ENCODE measurements at places on chromosomes 11 and 22.

DNA sequence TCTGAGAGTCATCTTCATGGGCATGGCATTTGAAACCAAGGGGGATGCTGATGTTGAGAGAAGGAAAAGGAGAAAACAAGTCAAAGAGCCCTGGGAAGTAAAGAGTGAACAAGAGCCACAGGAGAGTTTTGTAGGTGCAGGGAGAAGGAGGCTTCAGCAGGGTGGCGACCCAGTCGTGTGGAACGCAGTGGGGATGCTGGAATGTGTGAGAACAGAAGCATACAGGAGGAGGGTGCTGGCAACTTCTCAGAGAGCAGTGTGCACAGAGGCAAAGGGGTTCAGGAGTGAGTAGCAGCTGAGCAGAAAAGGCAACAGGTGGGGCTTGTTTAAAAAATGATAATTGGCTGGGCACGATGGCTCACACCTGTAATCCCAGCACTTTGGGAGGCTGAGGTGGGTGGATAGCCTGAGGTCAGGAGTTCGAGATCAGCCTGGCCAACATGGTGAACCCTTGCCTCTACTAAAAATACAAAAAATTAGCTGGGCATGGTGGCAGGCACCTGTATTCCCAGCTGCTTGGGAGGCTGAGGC lies 75.8 kb upstream of the PLET1 start:
- no peak for DNase-seq

DNA sequence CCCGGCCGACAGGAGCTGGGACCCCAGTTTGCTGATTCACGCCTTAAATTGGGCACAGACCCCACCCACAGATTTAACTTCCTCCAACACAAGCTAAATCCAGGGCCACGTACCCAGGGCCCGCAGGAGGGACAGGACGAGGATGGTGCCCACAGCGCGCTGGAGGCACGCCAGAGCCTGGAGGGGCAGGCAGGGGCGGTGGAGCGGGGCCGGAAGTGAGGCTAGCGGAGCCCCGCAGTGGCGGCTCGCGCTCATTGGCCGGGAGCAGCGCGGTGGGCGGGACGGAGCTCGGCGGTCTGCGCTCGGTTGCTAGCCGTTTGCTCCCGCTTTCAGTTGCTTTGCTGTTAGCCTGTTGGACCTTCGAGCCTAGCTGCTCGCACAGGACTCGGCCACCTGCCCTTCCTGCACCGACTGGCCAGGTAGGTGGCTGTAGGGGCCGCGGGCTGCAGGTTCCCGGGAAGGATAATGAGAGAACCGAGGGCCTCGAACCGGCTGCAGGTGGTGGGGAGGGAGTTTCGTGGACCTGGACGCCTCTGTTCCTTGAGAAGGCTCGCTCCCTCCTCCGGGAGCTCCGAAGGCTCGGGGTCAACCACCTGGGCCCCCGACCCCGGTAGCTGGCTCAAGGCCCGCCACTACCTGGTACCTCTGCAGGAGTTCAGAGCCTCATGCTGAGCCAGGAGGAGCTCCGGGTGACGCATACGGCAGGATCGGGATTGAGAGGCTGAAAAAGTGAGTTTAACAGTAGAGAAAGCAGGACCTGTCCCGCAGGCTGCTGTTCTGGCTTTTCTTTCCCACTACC lies at the start of gene CCDC134:
Gene CCDC134, plus strand, starts transcription at position 332 of the 799 bp plus-strand sequence. CDS start 8,212 bp downstream, outside the sequence.
- DNase-seq = peak; percentile 71

- no peak for DNase-seq
Observed at GRCh38 chr11:73197348-73197747, 20.7 kb upstream of the P2RY2 start.

- DNase-seq = no peak
Observed at GRCh38 chr11:119607726-119608125, 121.3 kb downstream of the NECTIN1 start.

- DNase-seq = no peak
Observed at GRCh38 chr11:60783141-60783484, 2.0 kb upstream of the MS4A10 start.

- no peak for DNase-seq
Observed at GRCh38 chr11:8721609-8722500, 39.3 kb downstream of the RPL27A start.

- DNase-seq = peak; percentile 69
Observed at GRCh38 chr22:31399211-31400022, at the start of gene DRG1. DRG1 (plus strand) TSS chr22:31399604; CDS start chr22:31399684, 80 bp downstream.

DNA sequence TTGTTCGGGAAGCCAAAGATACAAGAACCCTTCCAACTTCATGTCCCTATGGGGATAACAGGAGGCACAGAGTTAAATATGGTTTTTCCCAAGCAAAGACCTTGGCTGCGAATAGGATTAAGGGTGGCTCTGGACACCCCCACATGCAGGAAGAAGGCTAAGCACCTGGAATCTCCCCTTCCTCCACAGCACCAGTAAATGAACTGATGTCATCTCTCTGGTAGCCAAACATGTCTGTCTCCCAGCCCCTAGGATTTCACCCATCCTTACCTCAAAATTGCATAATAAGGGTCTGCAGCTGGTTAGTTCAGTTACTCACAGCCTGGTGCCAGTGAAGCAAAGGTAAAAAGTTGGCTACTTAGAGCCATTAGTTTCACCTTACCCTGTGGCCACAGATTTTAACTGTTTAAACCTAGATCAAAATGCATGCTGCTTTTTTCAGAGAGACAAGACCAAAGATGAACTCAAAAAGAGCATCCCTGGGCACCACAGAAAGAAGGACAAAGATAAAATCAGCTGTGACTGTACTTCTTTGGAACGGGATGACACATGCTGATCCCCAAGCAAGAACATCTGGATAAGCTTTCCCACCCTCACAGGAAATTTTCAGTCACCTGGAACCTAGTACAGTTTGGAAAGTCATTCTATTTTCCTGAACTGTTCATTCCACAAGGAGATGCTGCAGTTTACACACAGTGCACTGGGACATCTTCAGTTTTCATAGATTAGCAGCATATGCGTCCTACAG lies 77.2 kb upstream of the AKIP1 start:
- DNase-seq = no peak

DNA sequence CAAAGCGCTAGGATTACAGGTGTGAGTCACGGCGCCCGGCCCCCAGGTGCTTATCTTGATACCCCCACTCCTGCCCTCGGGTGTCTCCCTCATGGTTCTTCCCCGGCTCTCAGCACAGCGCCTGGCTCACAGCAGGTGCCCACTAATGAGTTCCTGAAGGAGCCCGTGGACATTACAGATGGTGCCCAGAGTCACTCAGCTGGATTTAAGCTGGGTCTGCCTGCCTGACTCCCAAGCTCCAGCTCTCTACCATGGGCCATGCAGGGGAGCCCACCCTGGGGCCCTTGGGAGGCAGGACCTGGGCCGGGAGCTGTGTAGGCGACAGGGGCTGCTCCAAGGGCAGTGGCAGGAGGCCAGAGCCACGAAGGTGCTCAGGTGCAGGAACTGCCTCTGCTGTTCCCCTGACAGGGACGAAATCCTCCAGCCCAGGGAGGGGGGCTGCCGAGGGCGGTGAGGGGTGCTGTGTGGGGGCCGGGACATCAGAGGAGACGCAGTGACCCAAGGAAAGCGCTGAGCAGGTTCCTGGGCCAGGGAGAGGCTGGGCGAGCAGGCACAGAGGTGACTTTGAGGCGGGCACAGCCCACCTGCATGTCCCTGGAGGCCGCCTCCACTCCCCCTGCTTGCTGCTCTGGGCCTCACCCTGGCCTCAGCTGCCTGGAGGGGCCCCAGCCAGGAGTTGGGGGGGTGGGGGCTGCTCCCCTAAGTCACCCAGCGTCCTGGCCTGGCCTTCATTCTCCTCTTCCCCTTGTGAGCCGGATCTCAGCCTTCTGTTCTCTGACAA lies 14.6 kb upstream of the FLRT1 start:
- no peak for DNase-seq

GRCh38 chr11:95067841-95068219 lies 1.1 kb downstream of the SRSF8 start:
- no peak for DNase-seq

GRCh38 chr22:17159504-17159951 lies 451 bp upstream of the HDHD5 start:
- DNase-seq = no peak

GRCh38 chr22:45083659-45084305 lies 74.0 kb upstream of the PHF21B start:
- DNase-seq = no peak

- no peak for DNase-seq
Observed at GRCh38 chr22:16777284-16777924, 47.8 kb downstream of the XKR3 start.

- no peak for DNase-seq
Observed at GRCh38 chr11:125210066-125210465, 45.5 kb downstream of the PKNOX2 start.

- DNase-seq = no peak
Observed at GRCh38 chr11:113675565-113675964, 30.5 kb downstream of the TMPRSS5 start.

- no peak for DNase-seq
Observed at GRCh38 chr11:79160791-79161403, 279.9 kb downstream of the TENM4 start.

- DNase-seq = no peak
Observed at GRCh38 chr11:106477776-106478175, 400.3 kb downstream of the AASDHPPT start.

GRCh38 chr11:47236482-47236881 lies 12.1 kb downstream of the ACP2 start:
- no peak for DNase-seq

DNA sequence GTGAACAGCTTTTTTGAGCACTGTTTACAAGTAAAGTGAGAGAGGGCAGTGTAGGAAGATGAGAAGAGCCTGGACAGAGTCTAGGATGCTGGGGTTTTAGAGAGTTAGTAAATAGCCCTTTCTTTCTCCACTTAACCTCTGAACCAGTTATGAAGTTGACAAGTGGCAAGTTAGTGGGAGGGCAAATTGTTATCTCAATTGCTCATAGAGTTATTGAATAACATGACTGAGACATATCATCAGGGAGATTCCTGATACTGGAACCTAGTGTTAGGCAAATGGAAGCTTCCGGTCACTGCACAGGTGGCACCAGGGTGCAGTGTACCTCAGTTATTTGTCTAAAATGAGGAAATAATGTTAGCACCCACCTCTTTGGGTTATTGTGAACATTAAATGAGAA lies 57.8 kb upstream of the PTPN5 start:
- no peak for DNase-seq

GRCh38 chr11:118659314-118659952 lies 20.0 kb downstream of the TREH start:
- peak; percentile 21 for DNase-seq

GRCh38 chr11:45756384-45757010 lies 48.5 kb upstream of the SLC35C1 start:
- DNase-seq = no peak

DNA sequence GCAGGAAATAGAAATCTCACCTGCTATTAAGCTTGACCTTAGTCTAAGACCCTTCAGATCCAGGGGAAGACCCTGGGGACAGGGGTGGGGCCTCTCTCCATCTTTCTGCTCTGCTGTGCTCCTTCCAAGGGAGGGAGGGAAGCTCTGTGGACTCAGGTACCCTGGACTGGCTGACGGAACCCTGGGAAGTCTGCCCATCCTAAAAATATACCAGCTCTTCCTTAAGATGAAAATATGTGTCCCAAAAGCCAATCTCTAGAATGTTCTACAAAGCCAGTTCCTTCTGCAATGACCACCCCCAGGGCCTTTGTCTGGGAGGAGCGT lies 73.7 kb downstream of the RTL6 start:
- DNase-seq = no peak

DNA sequence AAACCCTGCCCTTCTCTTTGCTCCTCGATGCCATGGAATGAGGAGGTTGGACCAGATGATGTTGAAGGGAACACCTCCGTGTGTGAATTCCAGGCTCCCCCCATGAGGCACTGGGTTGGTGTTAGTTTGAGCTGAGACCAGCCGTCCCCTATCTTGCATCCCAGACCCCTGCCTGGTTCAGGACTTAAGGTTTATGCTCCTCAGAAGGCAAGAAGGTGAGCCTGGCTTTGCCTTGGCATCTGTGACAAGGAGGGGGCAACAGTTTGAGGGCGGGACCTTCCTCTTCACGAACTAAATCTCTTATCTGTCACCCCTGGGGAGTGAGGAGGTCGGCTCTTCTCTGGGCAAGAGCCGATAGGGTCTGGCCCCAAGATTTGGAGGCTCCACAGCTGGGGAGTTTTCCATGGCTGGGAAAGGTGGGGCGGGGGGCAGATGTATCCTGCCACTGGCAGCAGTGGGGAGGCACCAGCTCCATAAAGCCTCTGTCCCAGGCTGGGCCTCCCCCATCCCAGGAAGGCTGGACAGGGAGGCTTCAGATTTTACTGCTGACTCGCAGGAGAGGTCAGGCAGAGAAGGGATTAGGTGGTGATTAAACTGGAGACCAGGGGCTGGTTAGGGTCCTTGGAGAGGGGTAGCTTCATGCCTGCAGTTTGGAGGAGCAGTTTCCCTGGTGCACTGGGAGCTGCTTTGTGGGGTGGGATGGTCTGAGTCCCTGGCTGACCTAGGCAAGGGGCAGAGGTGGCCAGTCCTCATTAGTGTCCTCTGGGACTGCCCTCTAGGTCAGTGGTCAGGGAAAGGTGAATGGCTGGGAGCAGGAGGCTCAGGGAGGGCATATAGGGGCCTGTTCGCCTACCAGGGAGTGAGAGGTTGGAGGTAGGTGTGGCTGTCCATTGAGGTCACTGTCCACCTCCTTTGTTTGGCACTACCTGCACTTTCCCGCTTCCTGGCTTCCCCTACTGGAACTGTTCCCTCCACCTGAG lies 1.1 kb downstream of the SEC14L2 start:
- no peak for DNase-seq

DNA sequence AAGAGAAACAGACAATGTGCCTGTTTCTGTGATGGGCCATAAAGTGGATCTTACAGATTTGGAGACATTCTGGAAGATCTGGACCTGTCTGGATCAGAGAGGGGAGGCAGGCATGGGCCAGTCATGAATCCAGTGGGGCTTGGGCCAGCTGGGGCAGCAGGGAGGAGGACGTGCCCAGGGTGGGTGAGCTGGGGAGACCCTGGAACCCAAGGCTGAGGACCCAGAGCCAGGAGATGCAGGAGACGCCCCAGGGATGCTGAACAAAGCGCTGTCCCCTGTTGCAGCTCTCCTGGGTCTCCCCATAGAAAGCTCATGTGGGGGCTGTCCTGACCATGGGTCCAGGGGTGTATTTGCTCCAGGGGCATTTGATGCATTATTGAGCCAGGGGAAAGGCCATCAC lies 1.5 kb upstream of the APOBEC3A start:
- no peak for DNase-seq

GRCh38 chr11:92625894-92626293 lies 343.6 kb upstream of the MTNR1B start:
- DNase-seq = no peak

DNA sequence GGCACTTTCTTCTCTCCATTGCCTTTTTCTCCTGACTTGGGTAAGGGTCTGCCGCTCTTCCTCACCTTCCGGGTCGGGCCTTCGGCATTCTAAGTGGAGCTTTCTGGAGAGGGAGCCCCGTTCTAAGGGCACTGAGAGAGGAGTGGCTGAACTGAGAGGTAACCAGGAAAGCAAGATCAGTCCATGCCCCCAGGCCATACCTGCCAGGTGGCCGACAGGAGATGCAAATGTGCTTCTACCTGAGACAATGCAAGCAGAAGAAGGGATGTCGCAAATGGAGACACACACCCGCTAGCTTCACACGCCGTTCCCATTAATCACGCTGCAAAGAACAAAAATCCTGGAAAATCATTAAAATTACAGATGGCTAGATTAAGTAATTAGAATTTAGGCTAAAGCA lies 156.4 kb upstream of the TBCEL start:
- DNase-seq = no peak
